ENCODE measurements at places on chromosomes 1 and 21.

- DNase-seq: no peak
These were observed 153.7 kb downstream of the ELAVL4 start for GRCh38 chr1:50262436-50262835.

GRCh38 chr1:171198081-171198480 lies 13.0 kb downstream of the FMO2 start:
- DNase-seq: no peak

DNA sequence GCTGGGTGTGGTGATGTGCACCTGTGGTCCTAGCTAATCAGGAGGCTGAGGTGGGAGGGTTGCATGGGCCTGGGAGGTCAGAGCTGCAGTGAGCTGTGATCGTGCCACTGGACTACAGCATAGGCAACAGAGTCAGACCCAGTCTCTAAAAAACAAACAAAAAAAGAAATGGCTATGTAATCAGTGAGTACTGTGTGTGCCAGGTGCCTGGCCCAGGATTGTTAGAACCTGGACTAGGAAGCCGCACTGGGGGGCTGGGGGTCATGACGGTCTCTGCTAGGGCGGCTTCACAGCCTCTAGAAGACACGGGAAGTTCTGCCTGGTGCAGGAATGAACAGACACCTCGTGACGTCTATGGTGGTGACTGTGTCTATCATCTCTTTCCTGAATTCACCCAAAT lies 8.5 kb downstream of the TMEM9 start:
- DNase-seq: no peak

DNA sequence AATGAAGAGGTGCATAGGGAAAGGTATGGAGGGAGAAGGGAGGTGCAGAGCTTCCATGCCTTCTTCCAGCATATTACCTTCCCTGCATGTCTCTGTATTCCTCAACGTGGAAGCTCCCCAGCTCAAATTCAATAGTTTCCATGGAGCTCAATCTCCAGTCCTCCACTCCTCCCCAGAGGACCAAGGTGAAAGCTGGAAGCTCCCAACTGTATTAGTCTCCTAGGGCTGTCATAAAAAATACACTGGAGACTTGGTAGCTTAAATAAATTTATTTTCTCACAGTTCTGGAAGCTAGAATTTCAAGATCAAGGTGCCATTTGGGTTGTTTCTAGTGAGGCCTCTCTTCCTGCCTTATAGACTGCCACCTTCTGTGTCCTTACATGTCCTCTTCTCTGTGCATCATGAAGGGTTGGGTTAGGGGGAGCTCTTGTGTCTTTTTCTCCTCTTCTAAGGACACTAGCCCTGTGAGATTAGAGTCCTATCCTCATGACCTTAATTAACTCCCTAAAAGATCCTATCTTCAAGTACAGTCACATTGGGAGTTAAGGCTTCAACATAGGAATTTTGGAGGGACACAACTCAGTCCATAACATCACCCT lies 21.9 kb upstream of the RABGGTB start:
- no peak for DNase-seq

DNA sequence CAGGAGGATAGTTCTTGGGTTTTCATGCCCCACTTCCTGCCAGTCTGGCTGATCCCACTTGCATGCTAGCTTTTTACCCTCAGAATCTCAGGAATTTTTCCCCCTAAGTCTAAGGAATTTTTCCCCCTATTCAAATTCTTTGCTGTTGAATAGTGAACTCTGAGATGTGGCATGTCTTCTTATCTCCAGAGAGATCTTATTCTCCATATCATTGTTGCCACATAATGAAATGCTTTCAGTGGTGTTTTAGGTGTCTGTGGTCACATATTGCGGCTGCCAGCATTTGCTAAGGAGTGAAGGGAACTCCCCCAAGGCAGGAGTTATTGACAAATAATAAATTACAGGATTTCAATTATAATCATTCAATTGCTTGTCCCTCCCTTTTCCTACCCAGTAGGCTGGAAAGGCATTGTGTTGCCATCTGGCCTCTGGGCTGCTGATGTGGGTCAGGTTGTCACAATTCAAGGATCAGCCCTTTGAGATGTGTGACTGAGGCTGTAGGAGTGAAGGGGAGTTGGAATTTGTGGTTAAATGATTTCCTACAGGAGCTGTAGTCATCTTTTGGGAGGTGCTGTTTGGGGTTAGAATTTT lies 3.9 kb upstream of the FLG start:
- no peak for DNase-seq

DNA sequence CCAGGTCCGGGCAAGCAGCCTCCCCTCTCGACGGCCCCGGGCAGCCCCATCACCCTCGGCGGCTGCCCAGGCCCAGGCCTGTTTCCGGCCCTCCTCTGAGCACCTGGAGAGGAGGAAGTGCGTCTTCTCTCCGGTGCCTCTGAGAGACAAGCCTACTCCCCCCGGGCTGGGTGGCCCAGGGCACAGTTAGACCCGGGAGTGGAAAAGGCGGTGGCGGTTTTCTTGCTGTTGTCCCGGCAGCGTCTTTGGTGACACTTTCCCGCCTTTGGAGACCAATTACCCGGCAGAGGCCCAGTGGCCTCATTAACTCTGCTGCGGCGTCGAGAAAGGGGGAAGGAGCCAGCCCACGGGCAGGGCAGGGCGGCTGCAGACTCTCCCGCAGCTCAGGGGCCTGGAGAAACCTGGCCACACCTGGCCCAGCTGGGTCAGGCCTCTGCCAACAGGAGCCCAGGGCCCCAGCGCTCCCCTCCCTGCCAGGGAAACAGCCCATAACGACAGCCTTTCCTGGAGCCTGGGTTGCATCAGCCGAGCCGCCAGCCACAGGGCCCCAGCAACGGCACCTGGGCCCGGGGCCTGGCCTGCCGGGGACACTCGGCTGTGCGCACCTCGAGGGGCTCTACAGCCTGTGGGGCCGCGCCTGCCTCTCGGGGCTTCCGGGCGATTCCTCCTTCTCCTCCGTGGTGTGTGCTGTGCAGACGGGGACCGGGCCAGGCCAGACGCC lies 28.4 kb upstream of the C1orf159 start:
- peak; percentile 56 for DNase-seq

DNA sequence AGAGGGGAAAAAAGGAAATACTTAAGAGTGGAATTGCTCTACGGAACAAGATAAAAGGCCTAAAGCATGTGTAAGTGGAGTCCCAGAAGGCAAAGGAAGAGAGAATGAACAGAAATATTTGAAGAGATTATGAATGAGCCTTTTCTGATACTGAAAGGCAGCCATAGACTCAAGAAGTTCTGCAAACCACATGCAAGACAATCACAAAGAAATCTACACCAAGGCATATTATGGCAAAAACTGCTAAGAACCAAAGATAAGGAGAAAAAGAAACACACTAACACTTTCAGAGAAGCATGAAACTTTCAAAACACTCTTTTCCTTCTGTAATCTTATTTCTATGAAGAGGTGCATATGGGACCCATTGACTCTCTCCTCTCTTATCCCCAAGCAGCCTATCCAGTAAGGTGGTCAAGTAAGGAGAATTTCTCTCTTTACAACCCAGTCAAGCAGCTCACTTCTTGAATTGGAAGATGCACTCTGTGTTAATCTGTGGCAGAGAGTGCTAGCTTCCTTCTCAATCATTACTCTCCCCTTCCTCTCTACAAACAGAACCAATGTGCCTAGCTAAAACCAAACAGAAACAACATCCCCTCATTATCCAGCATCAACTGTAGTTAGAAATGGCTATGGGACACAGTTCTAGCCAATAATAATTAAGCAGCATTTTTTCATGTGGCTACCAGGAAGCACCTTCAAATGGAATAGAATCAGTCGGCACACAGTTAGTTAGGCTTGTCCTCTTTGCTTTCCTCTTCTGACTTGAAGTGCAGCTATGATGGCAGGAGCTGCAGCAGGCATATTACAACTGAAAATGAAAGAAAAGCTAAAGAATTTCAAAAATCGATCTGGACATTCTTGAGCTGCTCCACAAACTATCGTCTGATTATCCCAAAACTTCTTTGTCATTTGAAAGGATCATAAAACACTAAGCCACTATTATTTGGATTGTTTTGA lies 25.9 kb downstream of the KRTAP19-8 start:
- no peak for DNase-seq

Measured in activated gamma-delta T cell treated with Interleukin-2 at 50 U/mL for 16 hours (primary cell).